ENCODE measurements at places on chromosomes 5 and 9.

GRCh38 chr5:154243736-154244135 lies 53.2 kb downstream of the GALNT10 start:
- no peak for DNase-seq

GRCh38 chr9:90124961-90125360 lies 517.7 kb downstream of the DIRAS2 start:
- DNase-seq, result no peak

- no peak for DNase-seq
Observed at GRCh38 chr5:19865336-19866089, 122.5 kb downstream of the CDH18 start.

- no peak for DNase-seq
Observed at GRCh38 chr5:112331892-112332291, 87.2 kb downstream of the EPB41L4A start.

- DNase-seq, result no peak
Observed at GRCh38 chr9:76486151-76486550, 27.2 kb downstream of the GCNT1 start.

DNA sequence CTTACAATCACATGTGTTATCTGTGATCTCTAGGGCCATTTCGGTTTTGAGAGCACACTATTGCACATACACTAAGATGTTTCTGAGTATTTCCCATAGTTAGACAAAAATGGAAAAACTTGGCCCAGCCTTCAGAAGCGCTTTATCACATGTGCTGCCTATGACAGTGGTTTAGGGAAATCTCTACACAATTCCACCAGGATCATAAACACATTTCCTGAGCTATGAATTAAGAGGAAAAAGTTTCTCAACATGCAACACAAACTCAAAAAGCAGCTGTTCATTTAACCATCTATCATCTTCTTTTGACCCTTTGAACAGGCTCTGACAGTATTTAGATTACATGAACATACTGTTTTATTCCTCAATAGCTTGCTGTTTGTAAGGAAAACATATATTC lies 15.1 kb downstream of the FGF1 start:
- DNase-seq, result no peak

- DNase-seq, result no peak
Observed at GRCh38 chr5:133072021-133072420, 20.2 kb downstream of the HSPA4 start.

GRCh38 chr9:132245465-132245864 lies 83.6 kb downstream of the NTNG2 start:
- DNase-seq, result no peak

DNA sequence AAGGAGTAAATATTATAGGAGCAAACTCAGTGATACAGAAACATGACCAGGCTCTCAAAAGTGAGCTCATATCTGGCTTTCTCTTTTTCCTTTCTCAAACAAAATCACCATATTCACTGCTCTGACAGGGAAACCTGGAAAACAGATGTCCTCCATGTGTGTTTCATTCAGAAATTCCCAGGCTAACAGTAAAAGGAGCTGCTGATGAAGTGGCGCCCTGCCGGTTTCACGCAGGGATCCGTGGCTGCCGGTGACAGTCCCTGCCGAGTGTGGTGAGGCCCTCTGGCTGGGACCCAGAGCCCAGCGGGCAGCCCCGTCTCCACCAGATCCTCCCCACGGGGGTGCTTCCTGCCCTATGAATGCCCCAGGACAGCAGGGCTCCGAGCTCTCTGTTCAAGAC lies 208.1 kb downstream of the GNA14 start:
- peak; percentile 5 for DNase-seq

GRCh38 chr5:132272311-132273210 lies 15.1 kb downstream of the PDLIM4 start:
- DNase-seq, result peak; percentile 47

- DNase-seq, result no peak
Observed at GRCh38 chr5:80069251-80069800, 34.2 kb downstream of the THBS4 start.

- DNase-seq, result no peak
Observed at GRCh38 chr9:93549611-93550010, 26.8 kb upstream of the PHF2 start.

DNA sequence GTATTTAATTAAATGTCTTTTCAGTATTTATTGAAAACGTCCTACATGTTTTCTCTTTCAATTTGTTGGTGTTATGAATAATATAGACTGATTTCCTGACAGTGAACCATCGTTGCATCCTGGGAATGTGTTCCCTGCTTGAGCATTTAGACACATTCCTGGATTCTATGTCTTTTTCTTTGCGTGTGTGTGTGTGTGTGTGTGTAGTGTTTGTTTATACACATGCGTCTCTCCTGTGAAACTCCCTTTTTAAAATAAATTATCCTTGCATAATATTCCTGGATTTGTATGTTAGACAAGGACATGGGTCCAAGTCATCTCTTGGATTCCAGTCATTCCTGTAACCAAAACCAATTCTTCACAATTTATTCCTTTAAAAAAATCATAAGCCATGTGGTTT lies 153.4 kb downstream of the HSPA4 start:
- no peak for DNase-seq

- no peak for DNase-seq
Observed at GRCh38 chr9:16413509-16414016, 456.9 kb downstream of the BNC2 start.

DNA sequence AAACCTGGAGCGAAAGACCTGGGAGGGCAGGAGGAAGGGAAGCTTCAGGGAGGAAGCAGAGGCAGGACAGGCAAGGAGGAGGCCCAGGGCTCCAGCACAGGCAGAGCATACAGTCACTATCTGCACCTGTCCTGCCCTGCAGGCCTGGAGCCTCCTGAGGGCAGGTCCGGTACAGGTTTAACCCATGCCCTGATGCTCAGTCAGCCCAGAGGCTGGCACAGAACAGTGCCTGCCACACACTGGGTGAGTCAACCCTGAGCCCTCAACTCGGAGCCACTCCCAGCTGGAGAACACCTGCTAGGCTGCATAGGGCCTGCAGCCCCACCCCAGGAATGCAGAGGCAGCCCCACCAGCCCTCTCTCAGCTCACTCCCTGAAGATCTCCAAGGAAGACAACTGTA lies 161.5 kb upstream of the PHYKPL start:
- no peak for DNase-seq

DNA sequence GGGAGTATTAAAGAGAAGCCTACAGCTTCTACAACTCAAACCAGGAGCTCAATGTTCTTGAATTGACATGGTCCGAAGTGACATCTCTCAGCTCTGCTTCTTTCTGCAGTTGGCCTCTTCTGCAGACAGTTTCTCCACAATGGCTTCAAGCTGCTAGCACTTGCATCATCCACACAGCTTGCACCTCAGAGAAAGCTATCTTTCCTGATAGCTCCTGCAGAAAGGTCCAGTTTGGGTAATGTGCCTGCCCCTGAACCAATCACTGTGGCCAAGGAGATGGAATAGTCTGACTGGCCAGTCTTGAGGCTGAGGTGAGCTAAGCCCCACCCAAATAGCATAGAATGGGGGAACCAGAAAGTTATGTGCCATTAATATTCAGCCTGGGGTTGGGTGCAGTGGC lies 95.8 kb upstream of the ABCA1 start:
- DNase-seq, result no peak

DNA sequence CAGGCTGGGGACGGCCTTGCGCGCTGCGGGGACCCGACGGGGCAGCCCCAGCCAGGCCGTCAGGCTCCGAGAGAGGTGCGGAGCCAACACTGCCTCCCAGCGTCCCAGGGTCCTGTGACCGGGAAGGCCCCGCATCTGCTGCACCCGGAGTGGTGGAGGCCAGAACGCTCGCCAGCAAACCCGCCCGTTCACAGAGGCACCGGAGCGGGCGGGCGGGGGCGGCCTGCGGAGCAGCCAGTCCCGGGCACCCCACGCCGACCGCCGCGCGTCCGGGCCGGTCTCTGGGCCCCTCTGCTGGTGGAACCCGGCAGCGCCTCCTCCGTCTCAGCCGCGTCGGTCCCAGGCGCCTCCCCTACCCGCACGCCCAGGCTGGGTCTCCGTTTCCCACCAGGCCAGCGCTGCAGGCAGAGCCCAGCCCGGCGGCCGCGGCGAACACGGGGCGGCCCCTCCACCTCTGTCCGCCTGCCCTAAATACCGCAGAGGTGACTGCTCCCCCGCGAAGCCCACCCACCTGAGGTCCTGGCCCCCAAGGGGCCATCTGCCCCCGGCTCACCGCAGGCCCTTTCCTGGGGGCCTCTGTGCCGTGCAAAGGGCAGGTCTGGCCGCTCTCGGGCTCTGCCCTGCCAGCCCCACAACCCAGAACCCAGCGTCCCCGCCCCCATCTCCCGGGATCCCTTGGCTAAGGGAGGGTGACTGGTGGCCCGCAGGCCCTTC lies 15.9 kb downstream of the EXD3 start:
- peak; percentile 66 for DNase-seq

- no peak for DNase-seq
Observed at GRCh38 chr9:137462986-137463930, 4.1 kb upstream of the NSMF start.

DNA sequence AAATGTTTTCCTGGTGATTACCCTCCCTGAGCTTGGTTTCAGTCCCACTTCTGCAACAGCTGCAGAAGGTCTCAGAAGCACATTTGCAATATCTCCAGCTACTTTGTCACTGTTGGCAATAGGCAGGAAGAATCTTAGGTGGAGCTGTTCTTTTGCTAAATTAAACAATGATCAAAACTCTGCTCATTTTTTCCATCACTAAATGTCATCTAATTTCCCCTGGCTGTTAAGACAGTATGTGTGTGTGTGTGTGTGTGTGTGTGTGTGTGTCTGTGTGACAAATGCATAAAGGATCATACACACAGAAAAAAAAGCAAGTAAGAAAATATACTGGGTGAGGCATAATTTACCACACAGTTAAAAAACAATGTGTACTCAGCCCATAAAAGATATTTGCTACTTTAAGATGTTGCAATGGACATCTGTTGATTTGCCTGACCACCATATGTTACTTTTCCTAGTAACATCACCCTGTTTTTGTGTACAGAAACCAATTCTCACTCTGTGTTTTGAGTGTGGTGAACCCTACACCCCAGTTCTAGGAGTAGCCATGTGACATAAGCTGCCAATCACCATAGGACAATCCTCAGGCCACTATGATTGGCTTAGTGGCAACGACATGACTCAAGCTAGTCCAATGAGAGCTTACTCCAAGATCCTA lies 572.6 kb upstream of the CLINT1 start:
- DNase-seq, result no peak

Measured in nucleus accumbens (tissue), 56 donors.